Ovary (tissue), 10 donors: ENCODE measurements at places on chromosomes 3 and 15. TPM values are rescaled to one million over a fixed set of nuclear protein-coding genes. Genes with fewer than 3 reads are reported as not detected.
A peak's percentile ranks its signal among the peaks of the same experiment; 100 is the strongest.

DNA sequence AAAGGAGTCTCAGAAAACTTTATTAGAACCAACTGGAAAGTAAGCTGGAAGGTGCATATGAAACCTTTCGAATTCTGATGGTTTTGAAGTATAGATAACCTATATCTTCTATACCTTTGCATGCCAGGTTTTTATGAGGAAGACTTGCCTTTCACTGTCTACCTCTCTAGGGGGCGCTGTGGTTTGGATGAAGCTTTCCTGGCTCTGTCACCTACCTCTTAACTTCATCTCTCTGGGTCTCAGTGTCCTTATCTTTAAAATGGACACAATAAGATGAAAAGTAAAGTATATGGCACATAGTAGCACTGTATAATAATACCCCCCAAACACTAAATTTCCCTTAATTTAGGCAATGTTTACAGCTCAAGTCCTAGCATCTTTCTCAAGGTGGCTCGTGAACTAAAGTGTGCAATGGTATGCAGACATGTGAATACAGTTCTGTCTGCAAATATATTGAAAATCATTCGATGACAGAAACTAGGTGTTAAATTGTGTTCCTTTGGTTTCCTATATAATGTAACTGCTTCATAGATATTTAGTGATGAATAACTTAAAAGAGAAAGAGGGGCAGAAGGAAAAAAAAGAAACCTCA, 314.3 kb downstream of the CHST2 start:
- H3K27me3 ChIP-seq = no peaks in the 10 kb centered on the region
- DNase-seq = no peak
- H3K4me1 ChIP-seq = no peaks in the 10 kb centered on the region
- H3K4me3 ChIP-seq = no peak overlapping the region
- H3K36me3 ChIP-seq = no peaks in the 10 kb centered on the region

- H3K27ac ChIP-seq = peak overlapping the region; percentile 67
- H3K4me1 ChIP-seq = peaks cover 4% of the 10 kb centered on the region
- no peaks in the 10 kb centered on the region for H3K27me3 ChIP-seq
- DNase-seq = no peak
These were observed 107.9 kb downstream of the ATG7 start for GRCh38 chr3:11379824-11380701.

DNA sequence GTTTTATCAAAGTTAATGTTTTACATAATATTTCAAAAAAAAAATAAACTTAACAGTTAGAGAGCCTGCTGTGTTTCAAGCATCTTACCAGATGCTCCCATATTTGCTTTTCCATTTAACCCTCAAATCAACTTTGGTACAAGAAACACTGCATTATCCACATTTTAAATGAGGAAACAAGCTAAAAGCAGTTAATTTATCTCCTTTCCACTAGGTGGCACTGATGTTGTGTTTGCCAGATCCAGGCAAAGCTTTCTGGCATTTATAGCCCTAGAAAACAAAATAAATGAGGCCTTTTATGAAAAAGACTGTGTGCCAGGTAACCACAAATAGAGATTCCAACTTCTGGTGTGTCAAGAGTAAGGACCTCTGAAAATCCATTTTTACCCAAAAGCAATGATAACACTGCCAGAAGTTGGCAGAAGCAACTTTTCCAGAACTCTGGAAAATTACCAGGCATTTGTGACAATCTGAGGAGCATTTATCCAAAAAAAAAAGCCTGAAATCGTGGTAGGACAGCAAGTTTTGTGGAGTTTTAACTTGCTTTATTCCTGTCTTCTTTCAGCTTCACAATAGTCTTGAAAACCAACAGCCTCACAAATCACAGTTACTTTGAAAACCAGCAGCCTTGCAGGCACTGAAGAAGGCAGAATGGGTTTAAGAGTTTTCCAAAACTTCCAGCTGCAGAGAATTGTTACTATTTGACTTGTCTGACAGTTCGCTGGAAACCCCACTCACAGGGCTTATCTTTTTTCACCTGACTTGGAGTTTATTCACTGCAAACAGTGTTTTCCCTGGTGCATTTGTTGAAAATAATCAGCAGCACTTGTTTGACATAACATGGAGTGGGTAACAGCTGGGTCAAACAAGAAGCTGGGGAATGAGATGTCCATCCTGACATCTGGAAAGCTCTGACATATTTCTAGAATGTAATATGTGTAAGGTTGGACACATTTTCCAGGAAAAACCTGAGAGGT, 9.2 kb downstream of the FAM162A start:
- H3K36me3 ChIP-seq = no peaks in the 10 kb centered on the region
- H3K4me3 ChIP-seq = no peak overlapping the region
- peaks cover 4% of the 10 kb centered on the region for H3K4me1 ChIP-seq
- H3K27me3 ChIP-seq = no peaks in the 10 kb centered on the region

SEMA3F gene
- total RNA-seq = 4.3 TPM

PLA2G4E gene
- 0.11 TPM for total RNA-seq

TM4SF4 gene
- total RNA-seq = 4.6 TPM

DNA sequence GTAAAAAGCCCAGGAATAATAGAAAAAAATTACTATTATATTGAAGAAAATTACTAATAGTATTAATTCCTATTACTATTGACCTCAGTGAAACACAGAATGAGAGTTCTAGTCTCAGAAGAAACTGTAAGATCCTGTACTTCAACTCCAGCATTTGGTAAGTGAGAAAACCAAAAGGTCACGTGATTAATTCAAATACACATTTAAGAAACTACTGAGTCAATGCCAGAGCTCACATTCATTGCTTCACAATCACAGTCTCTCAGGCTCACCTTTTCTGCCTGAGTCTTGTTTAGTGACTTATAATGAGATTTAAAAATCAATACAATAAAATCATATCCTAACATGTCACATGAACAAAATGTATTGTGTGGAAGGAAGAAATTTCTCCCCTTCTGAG, 556.1 kb downstream of the FGF12 start:
- H3K27me3 ChIP-seq = no peaks in the 10 kb centered on the region
- peaks cover 3% of the 10 kb centered on the region for H3K4me1 ChIP-seq
- no peaks in the 10 kb centered on the region for H3K36me3 ChIP-seq

GRCh38 chr3:123571973-123572365, 12.9 kb downstream of the HACD2 start:
- H3K36me3 ChIP-seq = no peaks in the 10 kb centered on the region
- no peaks in the 10 kb centered on the region for H3K4me1 ChIP-seq
- no peak overlapping the region for H3K27ac ChIP-seq
- DNase-seq = no peak
- no peaks in the 10 kb centered on the region for H3K27me3 ChIP-seq

GRCh38 chr15:47688573-47689086, 28.7 kb upstream of the SEMA6D start:
- no peak overlapping the region for H3K4me3 ChIP-seq
- DNase-seq = no peak
- H3K36me3 ChIP-seq = no peaks in the 10 kb centered on the region
- no peaks in the 10 kb centered on the region for H3K27me3 ChIP-seq
- H3K27ac ChIP-seq = no peak overlapping the region

GRCh38 chr15:40217166-40217824, 21.6 kb upstream of the PAK6 start:
- no peaks in the 10 kb centered on the region for H3K36me3 ChIP-seq
- no peak for DNase-seq
- H3K4me1 ChIP-seq = no peaks in the 10 kb centered on the region

- no peak overlapping the region for H3K27ac ChIP-seq
- DNase-seq = no peak
These were observed 208.3 kb upstream of the PLSCR5 start for GRCh38 chr3:146813496-146813895.

DNA sequence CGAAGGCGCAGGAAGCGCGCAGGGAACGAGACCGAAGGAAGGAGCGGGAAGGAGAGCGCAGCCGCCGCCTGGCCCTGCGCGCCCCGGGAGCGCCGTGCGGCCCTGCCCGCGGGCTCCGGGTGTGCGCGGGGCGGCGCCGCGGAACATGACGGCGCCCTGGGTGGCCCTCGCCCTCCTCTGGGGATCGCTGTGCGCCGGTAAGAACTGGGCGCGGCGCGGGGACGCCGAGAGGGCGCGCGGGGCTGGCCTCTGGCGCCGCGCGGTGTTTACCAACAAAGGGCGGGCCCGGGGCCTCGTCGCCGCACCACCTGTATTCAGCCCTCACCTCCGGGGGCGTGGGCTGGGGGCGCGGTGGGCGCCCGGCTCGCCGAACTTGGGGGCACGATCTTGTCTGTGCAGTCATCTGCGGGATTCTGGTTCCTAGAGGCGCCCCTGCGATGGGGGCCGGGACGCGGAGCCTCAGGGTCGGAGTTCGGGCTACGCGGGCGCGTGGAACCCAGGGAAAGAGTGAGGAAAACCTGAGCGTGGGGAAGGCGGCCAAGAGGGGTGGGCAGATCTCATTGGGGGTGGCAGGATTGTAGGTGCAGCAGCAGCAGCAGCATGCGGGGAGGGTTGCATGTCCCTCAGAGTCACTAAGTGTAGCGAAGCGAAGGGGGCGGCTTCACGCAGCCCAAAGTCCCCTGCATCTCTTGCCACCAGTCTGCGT, 641 bp downstream of the ACVR2B start:
- H3K4me3 ChIP-seq = peak overlapping the region; percentile 68
- peak overlapping the region; percentile 85 for H3K27ac ChIP-seq
- DNase-seq = peak; percentile 69
- peaks cover 32% of the 10 kb centered on the region for H3K4me1 ChIP-seq
- H3K36me3 ChIP-seq = no peaks in the 10 kb centered on the region
- H3K27me3 ChIP-seq = no peaks in the 10 kb centered on the region
